ENCODE measurements at places on chromosomes 16 and 17.

DNA sequence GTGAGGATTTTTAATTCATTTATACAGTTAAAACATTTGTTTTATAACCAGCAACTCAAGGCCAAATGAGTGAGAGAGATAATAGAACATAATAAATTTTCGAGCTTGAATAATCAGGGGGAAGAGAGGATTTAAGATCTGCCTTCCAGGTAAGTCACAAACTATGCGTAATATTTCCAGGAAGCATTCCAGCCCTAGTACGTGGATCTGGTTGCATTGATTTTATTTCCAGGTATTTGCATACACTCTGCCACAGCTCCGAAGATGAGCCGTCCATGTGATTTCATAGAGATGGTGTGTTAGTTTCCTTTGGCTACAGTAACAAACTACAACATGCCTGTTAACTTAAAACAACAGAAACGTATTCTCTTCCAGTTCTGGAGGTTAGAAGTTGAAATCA lies 3.5 kb downstream of the DYNLRB2 start:
- DNase-seq: no peak

DNA sequence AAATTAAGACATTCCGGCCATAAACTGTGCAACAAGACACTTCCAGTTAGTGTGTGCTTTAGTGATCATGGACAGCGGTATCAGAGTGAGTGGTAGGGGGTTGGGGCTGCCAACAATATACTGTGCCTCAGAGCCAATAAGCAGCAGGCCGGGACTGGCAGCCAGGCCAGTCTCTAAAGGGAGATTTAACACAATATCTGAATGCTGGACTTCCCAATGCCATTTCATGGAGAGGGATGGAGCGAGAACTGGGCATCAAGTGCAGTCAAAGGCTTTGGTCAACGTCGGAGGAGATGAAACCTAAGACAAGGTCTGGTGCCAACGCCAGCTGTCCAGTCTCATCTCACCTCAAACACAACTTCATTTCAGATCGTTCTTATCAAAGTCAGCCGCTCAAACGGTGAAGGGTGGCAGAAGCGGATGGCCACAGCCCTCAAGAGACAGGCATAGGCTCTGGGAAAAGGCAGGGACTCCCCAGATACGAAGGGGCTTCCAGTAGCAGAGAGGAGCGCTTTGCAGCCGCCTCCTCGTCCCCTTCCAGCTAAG lies 935 bp downstream of the USP32 start:
- peak; percentile 13 for DNase-seq

DNA sequence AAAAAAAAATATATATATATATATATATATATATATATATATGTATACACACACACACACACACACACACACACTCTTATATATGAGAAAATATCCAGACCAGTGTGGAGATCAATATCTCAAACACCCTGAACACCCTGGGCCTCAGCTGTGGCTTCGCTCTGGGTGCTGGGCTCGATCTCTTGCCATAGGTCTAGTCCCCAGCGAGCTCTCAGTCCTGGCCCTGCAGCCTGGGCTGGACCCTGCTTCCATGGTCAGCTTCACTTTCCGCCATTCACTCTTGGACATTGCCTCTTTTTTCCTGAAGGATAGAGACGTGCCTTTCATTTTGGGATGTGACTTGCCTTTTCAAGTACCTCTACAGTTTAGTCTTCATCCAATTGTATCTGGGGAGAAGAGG lies 341.7 kb downstream of the CPPED1 start:
- no peak for DNase-seq

- DNase-seq: no peak
These were observed 16.3 kb upstream of the RBFOX1 start for GRCh38 chr16:7316281-7316888.

DNA sequence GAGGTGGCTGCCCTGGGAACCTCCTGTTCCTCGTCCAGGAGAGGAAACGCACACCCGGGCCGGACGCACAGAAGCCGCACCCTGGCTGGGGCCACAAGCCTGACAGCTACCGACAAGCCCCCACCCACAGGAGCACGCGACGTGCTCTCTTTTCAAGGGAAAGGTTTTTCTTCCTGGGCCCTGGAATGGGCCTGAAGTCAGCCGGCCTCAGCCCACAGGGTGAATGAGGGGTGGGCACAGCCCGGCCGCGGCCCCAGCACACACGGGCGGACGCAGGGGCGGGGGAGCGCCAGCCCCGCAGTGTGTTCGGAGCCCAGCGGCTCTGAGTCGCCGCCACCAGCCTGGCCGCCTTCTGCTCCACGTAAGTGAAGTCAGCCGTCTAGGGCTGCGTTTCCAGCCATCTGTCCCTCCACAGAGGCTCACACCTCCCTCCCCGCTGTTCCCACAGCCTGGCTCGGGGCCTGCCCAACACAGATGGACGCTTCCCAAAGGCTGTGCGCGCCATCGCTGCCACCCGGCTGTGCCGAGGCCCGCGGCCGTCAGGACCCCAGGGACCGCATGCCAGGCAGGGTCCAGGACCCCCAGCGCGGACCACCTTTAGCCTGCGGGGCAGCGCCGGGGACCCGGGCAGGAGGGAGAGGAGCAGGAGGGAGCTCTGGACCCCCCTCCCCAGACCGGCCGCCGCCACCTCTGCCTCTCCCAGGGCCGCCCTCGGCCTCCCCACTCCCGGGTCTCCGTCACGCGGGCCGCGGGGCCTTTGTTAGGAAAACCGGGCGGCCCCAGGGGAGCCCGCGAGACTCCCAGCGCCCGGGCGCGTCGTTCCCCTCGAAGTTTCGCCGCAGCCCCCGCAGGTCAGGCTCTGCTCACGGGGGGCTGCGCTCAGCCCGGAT lies 36.8 kb downstream of the CBFA2T3 start:
- no peak for DNase-seq

GRCh38 chr16:57238682-57239081 lies 6.4 kb upstream of the ARL2BP start:
- DNase-seq: no peak

- no peak for DNase-seq
These were observed 41.5 kb upstream of the YPEL2 start for GRCh38 chr17:59289981-59290301.

DNA sequence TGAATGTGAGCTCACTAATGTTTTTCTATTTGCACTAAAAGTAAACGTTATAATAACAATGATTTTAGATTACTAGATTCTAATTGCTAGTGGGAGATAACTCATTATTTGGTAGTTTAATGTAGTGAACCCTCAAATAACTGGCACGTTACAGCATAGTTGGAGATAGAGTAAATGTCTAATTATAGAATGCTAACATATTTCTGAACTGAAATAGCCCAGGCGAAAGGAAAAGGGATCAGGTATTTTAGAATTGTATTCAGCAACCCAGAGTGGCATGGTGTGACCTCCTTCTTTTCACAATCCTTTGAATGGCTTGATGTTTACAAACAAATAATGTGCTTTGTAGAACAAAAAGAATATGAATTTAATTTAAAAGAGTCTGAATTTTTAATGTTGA lies 1221.2 kb downstream of the CDH8 start:
- no peak for DNase-seq

GRCh38 chr17:79685121-79685520 lies 45.6 kb upstream of the ENPP7 start:
- no peak for DNase-seq

- no peak for DNase-seq
These were observed 16.2 kb downstream of the PSMD3 start for GRCh38 chr17:39996800-39997199.

DNA sequence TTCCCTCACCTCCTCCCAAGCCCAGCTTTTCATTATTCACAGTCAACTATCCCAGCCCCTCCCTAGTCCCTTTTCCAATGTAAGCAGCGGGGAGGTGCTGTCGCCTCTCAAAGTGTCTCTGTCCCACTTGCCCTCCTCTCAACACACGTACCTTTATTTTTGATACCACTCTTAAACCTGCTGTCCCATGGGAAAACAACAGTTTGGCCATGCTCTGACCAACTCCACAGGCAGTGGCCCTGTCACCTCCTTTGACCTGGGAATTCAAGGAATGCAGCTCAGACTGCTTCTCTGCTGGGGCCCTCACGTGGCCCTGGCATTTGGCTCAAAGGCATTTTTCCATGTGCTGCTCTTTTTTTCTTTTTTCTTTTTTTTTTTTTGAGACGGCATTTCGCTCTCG lies 4.2 kb downstream of the LYRM9 start:
- no peak for DNase-seq

- DNase-seq: no peak
These were observed 1.0 kb upstream of the CDH16 start for GRCh38 chr16:66919569-66920298.

- no peak for DNase-seq
These were observed 3.8 kb downstream of the AXIN2 start for GRCh38 chr17:65557349-65558310.

DNA sequence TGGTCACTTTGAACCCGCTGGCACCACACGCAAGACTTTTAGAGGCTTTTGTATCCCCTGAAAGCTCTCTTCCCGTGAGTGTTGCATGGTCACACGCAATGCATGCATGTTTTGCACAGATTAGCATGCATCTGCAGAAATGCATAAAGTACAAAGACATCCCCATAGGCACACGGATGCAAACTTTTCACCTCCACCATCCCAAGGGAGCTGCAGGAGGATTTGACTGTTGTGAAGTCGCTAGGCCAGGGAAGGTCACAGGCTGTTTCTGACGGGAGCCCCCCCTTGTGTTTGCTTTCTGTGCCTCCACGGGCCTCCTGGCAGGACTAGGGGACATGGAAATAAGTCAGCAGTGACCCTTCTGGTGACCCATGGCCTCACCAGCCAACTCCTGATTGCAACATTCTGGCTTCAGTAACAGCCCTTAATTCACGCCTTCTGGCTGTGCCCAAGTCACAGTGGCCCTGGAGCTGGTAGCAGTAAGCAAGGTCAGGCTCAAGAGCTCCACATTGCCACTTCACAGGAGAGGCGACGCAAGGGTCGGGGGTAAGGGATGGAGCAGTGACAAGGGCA lies 45.1 kb downstream of the SOX9 start:
- no peak for DNase-seq

GRCh38 chr17:65147955-65148354 lies 10.8 kb downstream of the RGS9 start:
- no peak for DNase-seq

- DNase-seq: no peak
These were observed 496.2 kb upstream of the ZFHX3 start for GRCh38 chr16:73543970-73544599.

DNA sequence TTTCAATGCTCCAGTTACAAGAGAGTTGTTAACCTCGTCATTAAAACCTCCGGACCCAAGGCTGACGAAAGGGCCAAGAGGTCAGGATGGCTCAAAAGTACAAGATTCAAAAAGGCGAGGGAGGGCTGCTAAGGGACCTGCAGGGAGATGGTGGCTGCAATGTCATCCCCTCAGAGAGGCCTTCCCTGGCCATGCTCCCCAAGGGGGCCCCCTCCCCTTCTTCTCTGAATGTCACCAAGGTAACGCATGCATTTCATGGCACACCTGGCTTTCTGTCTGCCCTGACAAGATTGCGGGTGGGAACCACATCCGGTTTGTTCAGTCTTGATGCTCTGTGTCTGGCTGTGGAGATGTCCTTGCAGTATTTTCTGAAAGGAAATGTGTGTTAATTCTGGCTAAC lies 89.9 kb downstream of the C16orf78 start:
- peak; percentile 26 for DNase-seq

GRCh38 chr16:80656711-80657150 lies 115.9 kb downstream of the DYNLRB2 start:
- peak; percentile 31 for DNase-seq

- no peak for DNase-seq
These were observed 26.1 kb downstream of the TEX2 start for GRCh38 chr17:64236827-64237403.

DNA sequence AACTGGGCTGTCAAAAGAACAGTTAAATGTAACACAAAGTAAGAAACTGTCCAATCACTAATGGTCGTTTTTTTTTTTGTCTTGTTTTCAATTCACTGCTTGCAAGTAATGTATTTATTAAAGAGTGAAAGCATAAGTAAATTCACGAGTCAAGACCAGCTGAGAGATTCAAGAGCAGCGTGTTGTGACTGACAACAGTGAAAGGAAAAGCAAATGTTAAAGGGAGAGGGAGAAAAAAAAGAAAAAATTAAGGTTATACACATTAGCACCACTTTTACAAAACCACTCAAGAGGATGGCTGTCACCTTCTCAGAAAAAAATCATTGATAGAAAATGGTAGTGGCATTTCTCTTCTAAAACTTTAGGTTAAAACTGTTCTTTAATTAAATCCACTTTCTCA lies 36.1 kb downstream of the GPATCH8 start:
- no peak for DNase-seq

DNA sequence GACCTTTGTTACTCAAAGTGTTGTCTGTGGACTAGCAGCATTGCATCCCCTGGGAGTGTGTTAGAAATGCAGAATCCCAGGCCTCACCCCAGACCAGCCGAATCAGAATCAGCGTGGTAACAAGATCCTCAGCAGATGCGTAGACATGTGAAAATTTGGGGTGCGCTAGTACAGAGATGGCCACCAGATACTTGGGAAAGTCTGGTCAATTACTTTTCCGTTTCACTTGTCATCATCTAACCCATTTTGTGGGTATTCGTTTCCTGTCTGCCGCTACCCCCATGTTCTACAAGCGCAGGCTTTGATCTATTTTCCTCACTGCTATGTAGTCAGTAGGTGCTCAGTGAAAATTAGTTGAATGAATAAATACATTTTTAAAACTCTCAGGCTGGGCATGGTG lies 33.1 kb upstream of the HERPUD1 start:
- no peak for DNase-seq

DNA sequence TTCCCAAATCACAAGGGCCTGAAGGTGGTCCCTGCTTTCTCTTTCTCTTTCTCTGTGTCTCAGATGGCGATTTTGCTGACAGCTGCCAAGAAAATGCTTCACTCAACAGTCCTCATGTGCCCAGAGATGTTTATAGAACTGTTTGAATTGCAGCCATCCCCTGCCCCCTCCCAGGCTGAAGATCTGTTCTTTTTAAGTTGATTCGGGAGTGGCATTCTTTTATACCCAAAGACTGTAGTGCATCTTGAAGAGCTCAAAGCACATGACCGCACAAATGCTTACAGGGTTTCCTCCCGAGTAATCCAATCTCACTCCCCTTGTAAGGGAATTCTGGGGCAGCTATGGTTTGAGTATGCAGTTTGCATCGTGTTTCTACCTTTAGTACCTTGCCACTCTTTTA lies 75.7 kb downstream of the SEC14L1 start:
- DNase-seq: no peak

Data from stimulated activated CD4-positive, alpha-beta T cell treated with anti-CD3 and anti-CD28 coated beads, Interleukin-4, amount 100 ng/mL, for 1 hour (primary cell).